ENCODE measurements at places on chromosomes 13 and 19. TPM values are rescaled to one million over a fixed set of nuclear protein-coding genes. Genes with fewer than 3 reads are reported as not detected.

DNA sequence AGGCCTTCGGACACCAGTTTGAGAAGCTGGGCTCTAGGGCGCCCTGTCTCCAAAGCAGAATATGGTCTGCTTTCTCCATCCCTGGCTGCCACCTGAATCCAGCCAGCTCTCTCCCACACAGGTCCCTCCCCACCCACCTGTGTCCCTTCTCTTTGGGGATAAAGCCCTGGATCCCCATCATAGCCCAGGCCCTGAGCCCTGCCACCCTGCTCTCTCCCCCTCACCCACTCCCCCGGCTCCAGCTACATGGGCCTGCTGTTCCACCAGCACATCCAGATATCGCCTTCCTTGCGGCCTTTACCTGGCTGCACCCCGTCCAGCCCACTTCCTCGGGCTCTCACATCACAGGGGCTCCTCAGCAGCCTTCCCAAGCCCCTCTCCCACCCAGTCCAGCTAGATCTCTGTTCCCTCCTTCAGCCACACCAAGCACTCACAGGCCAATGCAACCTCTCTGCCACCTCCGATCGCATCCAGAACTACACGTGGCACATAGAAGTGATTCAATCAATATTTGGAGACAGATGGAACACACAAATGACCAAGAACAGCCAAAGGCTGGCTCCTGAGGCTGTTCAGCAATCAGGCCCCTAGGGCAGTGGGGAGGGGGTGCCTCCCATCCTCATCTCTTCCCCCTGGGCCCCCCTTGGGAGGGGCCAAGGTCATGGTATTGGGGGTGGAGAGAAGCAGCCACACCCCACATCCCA, 7.6 kb downstream of the AKT2 start:
- DNase-seq, result no peak

C19orf81 gene
- 2.7 TPM for total RNA-seq

DNA sequence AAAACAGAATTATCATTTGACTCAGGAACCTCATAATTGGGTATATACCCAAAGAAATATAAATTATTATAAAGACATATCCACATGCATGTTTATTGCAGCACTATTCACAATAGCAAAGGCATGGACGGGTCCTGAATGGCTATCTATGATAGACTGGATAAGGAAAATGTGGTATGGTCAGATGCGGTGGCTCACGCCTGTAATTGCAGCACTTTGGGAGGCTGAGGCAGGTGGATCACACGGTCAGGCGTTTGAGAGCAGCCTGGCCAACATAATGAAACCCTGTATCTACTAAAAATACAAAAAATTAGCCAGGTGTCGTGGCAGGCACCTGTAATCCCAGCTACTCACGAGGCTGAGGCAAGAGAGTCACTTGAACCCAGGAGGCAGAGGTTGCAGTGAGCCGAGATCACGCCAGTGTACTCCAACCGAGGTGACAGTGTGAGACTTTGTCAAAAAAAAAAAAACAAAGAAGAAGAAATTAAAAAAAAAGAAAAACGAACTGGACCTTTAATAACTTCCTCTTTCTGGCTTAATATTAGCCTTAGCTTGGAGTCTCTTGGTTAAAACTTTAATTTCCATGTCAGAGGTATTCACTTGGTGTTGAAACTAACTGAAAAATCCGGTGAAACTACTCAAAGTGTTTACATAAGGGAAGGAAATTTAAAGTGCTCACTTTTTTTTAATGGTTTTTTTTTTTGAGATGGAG, 104.4 kb downstream of the ZNF486 start:
- no peak for DNase-seq

DNA sequence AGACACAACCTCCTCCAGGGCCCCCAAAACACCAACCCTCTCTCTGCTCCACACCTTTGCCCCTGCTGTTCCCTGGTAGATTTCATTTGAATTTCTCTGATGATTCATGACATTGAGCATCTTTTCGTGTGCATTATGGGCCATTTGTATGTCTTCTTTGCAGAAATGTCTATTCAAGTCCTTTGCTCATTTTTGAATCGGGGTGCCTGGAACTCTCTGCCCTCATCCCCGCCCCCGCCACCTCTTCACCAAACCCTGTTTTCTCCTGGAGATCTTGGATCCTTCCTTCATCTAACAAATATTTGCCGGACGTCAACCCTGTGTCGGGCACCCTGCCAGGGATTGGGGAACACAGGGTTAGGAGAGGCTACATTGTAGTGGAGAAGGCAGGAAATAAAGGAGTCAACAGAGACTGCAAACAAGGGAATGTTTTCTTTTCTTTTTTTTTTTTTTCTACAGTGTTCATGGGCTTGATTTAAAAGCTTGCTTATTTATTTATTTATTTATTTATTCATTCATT, 25.5 kb upstream of the SLC1A5 start:
- DNase-seq, result peak; percentile 77

CBARP gene
- total RNA-seq, result 1.2 TPM

Data from left ventricle myocardium superior (tissue), 1 donor.